Fibroblast of upper back skin (primary cell): ENCODE measurements at places on chromosomes 6 and 20.

GRCh38 chr6:149246691-149247384 lies 70.7 kb upstream of the TAB2 start:
- DNase-seq, result no peak

DNA sequence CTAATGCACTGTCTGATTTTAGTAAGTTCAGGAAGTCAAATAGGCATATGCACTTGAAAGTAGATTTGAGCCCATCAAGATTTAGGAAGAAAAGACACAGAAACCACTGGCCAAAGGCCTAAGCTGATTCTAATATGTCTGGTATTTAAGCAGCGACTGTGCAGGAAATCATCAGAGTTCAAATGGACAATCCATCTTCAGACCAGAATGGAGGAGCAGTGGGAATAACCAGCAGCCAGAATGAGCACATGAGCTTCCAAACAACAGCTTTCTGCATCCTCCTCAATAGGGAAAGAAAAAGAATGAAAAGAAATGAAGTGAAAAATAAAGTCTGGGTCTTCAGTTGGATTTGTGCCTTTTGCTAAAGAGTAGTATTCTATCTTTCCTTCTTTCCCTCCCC lies 50.6 kb downstream of the SOD2 start:
- peak; percentile 35 for DNase-seq

GRCh38 chr20:64091340-64091739 lies 7.1 kb upstream of the LKAAEAR1 start:
- no peak for DNase-seq

- DNase-seq, result no peak
Observed at GRCh38 chr20:45576995-45577394, 2.1 kb downstream of the WFDC8 start.

- no peak for DNase-seq
Observed at GRCh38 chr6:53741034-53741823, 53.6 kb upstream of the LRRC1 start.

GRCh38 chr6:100461917-100462705 lies 2.6 kb downstream of the SIM1 start:
- no peak for DNase-seq

DNA sequence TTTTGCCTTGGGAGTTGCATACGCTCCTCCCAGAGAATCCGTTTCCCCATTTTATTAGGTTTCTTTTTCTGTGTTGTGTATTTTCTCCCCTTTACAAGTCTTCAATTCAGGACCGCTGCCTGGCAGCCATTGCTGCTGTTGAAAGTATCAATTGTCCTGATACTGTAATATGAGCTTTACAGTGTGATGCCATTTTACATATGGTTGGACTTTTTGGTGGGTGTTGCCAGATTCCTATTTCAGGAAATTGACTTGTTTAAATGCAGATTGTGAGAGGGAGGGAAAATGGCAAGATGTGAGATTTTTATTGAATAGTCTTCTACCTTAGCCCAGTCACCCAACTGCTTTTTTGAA lies 1.2 kb downstream of the PANK2 start:
- peak; percentile 47 for DNase-seq

DNA sequence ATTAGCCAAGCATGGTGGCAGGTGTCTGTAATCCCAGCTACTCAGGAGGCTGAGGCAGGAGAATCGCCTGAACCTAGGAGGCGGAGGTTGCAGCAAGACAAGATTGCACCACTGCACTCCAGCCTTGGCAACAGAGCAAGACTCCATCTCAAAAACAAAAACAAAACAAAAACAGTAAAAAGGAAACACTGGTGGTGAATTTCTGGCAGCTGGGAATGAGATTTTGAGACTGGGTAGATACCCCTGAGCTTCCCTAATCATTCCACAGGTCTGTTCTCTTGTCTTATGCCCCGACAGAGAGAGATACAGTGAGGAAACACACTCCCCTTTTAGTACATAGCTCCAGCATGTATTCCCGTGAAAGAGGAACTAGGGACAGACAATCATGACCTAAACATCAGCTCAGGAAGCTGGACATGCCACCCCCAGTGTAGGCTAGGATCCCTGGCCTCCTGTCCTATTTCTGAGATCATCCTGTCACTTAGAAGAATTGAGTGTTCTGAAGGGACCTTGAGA lies 9.6 kb downstream of the MAN1A1 start:
- no peak for DNase-seq

DNA sequence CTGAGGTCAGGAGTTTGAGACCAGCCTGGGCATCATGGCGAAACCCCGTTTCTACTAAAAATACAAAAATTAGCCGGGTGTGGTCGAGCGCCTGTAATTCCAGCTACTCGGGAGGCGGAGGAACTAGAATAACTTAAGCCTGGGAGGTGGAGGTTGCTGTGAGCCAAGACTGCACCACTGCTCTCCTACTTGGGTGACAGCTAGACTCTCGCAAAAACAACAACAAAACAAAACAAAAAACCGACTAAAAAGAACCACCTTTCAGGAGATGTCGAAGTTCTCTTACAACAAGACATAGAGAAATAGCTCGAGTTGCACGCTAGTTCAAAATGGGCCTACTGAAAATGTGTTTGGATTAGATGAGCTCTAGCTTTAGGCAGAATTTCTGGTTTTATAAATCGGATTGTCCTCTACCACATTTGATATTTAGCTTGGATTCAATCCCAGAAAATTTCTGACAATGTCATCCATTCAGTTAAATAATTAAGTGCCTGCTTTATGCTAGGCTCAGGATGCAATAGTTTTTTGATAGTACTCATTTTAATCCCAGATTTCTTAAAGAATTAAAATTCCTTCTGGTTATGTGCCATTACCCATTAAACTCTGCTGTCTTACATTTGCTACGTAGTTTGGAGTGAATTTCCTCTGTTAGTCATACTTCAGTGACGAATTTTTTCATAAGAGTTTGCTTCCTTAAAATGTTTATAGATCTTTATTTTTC lies 137.5 kb upstream of the SHLD1 start:
- peak; percentile 21 for DNase-seq

- no peak for DNase-seq
Observed at GRCh38 chr6:111566873-111567517, 38.7 kb downstream of the TRAF3IP2 start.

DNA sequence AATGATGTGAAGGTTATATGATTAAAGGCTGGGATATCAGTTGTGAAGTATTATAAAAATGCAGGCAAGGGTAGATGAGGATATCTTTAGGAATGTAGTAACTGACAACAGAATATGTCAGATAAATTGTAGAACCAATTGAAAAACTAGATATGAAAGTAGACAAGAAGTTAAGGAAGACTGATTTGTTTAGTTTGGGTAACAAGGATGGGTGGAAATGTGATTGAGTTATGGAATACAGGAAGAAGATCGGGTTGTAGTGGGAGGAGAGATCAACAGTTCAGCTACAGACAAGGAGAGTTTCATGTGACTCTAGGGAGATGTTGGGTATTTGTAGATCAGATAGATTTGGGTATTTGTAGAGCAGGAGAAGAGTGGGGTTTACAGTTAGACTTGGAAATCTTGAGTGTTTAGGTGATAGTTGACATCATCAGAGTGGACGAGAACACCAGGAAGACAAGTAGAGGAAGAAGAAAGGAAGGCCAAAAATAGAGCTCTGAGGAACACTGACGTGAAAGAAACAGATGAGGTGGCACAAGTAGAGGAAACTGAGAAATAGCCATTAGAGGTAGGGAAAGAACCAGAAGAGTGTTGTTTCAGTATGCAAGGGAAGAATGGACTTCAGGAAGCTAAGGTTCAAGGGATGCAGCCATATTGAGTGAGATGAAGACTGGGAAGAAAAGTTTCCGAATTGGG lies 12.1 kb upstream of the TSPYL1 start:
- peak; percentile 44 for DNase-seq

DNA sequence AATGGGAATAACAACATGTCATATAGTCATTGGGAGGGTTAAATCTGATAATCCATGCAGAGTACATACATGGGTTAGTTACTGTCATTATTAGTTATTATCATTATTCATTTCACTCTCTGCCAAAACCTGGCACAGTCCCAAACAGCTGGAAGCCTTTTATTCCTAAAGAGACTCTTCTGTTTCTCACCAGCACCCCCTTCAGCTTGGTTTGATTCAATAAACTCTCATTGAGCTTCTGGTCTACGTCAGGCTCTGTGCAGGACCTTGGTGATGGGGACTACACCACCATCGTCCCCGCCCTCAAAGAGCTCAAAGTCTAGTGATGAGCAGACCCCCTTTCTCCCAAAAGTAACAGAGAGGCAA lies 2.3 kb downstream of the KCNK15 start:
- DNase-seq, result no peak

GRCh38 chr20:14715400-14715799 lies 378.0 kb upstream of the FLRT3 start:
- DNase-seq, result no peak

DNA sequence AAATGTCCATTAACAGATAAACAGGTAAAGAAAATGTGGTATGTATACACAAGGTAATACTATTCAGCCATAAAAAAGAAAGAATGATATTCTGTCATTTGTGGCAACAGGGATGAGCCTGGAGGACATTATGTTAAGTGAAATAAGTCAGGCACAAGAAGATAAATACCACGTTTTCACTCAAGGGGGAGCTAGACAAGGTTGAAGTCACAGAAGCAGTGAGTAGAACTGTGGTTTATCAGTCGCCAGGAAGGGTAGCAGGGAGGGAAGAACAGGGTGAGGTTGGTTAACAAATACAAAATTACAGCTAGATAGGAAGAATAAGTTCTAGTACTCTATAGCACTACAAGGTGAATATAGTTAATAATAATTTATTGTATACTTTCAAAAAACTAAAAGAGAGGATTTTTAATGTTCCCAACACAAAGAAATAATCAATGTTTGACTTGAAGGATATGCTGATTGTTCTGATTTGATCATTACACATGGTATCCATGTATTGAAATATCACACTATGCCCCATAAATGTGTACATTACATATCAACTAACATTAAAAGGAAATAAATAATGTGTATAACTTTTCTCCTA lies 21.1 kb downstream of the RTN4IP1 start:
- peak; percentile 62 for DNase-seq

DNA sequence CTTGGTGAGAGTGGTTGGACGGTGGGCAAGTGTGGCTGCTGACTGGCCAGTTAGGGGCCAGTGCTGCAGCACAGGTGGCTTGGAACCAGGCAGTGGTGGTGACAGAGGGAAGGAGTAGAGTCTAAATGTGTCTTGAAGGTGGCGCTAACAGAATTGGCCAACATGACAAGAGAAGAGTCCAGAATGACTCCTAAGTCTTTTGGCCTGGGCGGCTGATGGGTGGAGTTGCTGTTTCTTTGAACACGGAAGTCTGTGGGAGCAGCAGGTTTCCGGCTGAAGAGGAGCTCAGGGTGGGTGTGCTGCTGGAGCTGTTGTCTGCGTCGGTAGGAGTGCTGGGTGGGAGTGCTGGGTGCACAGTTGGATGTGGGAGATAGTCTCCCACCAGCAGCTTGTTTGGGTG lies 10.1 kb downstream of the LSM14B start:
- DNase-seq, result no peak

GRCh38 chr20:24672886-24673677 lies 203.7 kb downstream of the SYNDIG1 start:
- peak; percentile 98 for DNase-seq

DNA sequence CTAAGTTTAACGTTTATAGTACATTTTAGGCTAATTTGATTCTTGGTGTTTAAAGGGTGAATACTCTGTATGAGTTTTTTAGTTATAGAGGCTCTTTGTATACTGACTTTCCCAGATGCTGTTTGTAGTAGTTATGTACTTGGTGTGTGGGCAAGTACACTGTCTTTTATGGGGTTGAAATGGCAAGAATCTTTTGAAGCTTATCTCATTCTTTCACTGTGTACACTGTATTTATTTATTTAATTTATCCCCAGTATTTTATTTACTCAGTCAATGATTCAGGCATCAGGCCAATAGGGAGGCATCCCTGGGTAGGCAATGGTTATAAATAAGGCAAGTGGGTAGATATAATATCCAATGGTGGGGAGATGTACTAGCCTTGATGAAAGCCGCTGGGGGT lies 277.0 kb upstream of the PTCHD4 start:
- DNase-seq, result no peak

DNA sequence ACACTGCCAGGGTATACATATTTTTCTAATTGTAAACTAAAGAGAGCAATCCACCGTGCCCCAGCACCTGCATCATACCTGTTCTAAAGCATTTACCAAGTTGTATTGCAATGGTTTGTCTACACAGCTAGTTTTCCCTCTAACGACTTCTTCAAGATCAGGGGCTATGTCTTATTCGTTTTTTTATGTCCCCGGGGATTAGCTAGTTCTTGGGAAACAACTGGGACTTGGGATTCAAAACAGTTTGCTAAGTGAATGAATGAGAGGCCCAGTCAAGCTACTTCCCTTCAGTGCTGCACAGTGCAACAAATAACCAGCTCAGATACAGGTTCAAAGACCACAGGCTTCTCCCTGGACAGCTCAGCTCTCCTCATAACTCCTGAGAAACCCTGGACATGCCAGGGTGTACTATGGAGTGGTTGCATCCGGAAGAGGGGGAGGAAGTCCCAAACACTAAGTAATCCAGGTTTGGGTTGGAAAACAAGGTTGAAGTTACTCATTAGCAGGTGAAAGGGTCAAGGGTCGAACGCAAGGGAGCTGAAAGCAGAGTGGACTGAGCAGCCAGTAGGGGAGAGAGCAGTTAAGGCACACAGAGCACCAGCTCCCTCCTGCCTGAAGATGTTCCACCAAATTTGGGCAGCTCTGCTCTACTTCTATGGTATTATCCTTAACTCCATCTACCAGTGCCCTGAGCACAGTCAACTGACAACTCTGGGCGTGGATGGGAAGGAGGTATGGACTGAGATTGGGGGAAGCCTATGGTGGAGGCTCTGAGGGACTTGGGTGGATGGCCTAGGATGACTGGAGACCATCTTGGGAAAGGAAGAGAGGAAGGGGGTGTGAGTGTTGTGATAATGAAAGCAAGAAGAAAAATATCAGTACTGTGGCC lies at the start of gene APOM:
Gene APOM (plus strand): TSS at position 546 of the 889 bp plus-strand sequence. CDS start 73 bp downstream, at position 619.
- no peak for DNase-seq

GRCh38 chr20:23032056-23032749 lies 2.9 kb upstream of the SSTR4 start:
- DNase-seq, result no peak

- DNase-seq, result no peak
Observed at GRCh38 chr6:43680308-43681200, 7.0 kb downstream of the MRPS18A start.

DNA sequence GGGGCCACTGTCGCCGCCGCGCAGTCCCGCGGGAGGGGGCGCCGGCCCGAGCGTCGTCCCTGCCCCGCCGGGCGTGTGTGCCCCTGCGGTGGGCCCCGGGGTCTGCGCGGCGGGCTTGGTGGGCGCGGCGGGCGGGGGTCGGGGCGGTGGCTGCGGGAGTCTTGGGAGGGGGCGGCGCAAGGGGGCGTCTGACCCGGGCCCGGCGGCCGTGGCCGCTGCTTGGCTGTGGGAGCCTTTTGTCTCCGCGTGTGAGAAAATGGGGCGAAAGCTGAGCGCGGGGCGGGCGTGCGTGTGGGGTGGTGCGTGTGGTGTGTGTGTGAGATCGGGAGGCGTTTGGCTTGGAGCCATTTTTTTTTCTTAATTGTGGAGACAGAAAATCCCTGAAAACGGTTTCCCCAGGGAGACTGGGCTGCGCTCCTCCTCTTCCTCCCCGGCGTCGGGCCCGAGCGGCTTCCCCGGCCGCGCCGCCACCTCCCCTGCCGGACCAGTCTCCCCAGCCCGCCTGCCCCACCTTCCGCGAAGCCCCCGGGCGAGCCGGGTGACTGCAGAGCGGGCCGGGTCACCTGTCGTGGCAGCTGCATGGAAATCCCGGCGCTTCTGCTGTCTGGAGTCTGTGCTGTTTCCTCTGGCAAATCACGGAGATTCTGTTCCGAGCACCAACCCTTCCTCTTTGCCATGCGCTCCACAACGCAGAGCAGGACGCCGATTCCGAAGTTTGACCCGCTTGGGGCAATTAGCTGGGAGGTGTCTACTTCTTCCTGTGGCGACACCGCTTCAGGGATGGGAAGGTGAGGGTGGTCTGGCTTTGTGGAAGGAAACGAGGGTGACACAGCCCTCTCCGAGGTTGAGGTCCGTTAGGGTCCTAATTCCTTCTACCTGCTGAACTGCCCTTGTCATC lies 64.4 kb downstream of the GTF2H5 start:
- peak; percentile 66 for DNase-seq
